HL-60 (cell line): ENCODE measurements at places on chromosomes 2 and 18.

- DNase-seq, result no peak
Observed at GRCh38 chr2:150482111-150482510, 5.4 kb downstream of the RND3 start.

DNA sequence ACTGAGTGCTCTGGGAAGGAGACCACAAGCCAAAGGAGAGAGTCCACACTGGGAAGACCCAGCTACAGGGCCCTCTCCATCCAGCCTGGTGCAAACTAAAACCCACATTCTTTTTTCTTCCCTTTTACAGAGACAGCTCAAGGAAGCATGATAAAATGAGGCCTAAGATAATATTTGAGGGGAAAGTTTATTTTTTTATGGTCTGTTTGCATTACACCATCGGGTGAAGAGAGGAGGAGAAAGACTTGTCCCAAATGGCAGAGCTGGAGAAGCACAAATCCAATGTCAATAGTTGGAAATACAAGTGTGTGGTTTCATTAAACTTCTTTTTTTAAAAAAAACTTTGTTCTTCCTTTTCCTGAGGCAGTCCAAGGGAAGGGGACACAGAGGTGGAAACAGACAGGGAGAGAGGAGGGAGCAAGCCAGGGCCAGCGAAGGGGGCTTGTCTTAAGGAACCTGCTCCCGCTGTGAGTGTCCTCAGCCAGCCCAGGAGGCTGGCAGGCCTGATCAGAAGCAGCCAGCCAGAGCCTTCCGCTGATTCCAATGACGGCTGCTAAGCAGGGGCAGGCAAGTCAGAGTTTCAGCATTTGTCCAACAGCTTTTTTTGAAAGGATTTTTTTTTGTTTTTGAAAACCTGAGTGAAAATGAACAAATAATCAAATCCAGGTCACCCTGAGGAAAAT is 203.8 kb upstream of the SIX2 start:
- no peak for DNase-seq

DNA sequence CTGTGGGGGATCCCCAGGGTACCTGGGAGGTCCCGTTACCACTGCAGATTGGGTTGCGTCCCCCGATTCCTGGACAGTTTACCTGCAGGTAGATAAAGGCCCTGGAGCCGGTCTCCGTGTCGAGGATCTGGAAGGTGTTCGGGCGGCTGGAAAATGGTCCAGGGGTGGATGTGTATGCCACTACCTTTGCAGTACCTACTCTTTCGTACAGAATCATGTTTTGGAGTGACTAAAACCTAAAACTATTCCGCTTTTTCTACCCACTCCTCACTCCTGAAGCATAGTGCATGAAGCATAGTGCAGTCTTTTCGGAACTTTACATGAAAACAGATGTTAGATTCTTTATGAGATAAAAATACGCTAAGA is 418 bp downstream of the WDR75 start:
- DNase-seq, result no peak

GRCh38 chr18:7728297-7728696 is 161.2 kb downstream of the PTPRM start:
- no peak for DNase-seq

DNA sequence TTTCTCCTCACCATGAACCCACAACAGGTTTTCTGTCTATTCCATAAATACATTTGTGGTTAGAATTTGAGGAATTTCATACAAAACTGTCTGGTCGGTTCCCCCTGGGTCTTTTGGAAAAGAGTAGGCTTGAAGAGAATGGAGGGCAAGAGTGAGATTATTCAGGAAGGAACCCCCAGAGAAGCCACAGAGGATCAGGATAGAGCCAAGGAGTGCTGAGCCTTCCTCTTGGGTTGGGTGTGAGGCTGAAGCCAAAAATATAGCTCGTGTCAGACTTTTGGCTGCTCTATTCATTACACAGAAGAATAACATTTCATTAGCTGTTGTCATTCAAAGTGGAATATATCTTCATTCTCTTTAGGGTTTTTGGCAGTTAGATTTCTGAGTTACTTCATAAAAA is 45.9 kb upstream of the YES1 start:
- no peak for DNase-seq

- peak; percentile 36 for DNase-seq
Observed at GRCh38 chr2:26462511-26463243, 15.2 kb downstream of the OTOF start.

DNA sequence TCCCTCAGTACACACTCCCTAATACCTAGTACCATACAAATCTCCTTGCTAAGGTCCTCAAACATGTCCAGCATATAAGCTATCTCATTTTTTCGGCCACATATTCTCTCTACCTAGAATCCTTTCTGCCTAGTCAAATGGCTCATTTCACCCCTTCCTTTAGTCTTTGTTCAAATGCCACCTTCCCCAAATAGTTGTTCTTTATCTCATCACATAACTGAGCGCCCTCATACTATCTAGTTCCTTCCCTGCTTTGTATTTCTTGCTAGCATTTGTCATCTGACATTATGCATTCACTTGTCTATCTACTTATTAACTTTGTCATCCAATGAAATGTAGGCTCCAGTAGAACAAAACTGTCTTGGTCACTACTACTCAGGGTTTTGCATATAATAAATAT is 35.5 kb downstream of the RPRD1A start:
- no peak for DNase-seq

GRCh38 chr2:109405873-109406272 is 207.9 kb downstream of the SEPTIN10 start:
- no peak for DNase-seq

DNA sequence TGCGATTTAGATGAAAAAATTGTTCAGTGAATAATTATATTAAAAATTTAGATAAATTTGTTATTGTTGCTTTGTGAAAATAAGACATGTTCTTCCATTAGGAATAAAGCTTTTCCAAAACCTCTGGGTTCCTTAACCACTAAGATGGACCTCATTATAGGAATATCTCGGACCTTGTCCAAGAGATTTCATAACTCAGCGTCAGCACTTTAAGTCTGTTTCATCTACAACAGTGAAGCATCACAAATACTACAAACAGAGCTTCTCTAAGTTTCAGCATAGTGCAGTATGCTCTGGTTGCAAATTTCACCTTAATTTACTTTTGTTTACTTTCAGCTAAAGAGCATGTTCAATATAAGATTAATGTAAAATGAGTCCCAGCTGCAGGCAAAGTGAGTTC is 150.3 kb downstream of the UBE2E3 start:
- no peak for DNase-seq

DNA sequence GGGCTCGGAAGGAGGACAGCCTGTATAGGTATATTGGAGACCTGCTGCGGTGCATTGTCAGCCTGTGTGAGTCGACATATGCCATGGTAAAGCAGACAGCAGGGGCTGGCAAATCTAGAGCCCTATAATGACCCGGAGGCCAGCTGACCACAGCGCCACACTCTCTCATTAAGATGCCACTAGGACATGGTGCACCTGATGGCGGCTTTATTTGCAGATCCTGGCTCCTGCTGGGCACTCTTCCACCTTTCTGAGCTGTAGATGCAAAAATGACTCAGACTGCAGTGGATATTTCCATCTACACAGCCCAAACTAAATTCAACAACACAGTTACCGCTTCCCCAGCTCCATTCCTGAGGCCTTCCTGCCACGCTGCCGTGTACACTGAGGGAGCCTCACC is 389.9 kb downstream of the TNS1 start:
- DNase-seq, result no peak

- no peak for DNase-seq
Observed at GRCh38 chr2:238003234-238004031, 36.6 kb downstream of the UBE2F start.

DNA sequence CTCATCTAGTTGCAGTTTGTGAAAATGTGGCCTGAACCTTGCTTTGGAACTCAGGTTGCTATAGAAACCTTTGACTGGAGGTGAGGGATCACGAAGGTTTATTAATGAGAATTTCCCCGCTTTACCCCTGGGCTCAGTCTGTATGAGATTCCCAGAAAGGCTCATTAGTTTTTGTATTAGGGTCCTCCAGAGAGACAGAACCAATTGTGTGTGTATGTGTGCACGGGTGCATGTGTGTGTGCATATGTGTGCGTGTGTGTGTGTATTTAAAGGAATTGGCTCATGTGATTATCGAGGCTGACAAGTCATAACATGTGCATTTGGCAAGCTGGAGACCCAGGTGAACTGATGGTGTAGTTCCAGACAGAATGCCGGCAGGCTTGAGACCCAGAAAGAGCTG is 113.8 kb upstream of the DLX2 start:
- no peak for DNase-seq

GRCh38 chr18:74116633-74117554 is 30.7 kb downstream of the FBXO15 start:
- DNase-seq, result no peak

DNA sequence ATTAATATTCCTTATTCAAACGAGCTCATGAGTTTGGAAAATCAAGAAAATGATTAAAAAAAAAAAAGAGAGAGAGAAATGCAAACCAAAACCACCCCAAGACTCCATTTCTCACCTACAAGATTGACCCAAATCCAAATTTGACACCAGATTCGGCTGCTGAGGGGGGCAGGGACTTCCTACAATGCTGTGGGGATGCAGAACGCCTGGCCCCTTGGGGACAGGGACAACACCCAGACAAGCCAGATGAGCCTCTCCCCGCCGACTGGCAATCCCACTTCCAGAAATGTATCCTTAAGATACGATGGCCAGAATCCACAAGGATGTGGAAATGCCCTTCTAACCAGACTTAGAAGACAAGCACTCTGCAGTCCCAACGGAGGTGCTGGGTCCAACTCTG is 20.7 kb downstream of the BOK start:
- no peak for DNase-seq

DNA sequence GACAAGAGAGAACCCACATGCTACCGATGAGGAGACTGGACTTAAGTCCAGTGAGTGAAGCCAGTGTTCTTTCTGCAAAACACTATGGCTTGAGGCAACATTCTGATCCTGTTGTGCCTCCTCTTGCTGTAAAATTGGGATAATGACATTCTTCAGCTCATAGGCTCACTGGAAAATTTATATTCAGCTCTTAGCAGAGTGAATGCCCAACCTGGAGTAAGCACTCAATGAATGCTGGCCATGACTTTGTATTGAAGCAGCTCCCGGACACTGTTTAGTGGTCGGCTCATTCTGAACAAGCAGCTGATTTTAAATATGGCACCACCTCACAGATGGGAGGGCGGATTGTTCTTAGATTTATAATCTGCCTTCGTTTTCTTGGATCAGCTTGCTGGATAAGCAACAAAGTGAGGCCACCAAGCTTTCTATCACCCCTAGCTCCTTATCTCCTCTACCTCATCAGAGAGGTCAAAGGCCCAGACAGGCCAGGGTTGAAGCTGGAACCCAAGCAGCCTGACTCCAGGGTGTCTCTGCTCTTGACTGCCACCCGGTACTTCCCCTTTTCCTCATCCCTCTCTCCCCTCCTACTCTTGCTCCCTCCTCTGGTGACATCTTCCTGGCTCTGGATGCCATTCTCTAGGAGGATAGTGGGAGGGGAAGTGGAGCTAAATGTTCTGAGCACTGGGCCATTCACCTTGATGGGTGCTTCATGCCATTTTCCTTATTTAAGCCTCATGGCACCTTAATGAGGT is 11.5 kb downstream of the SLC9A4 start:
- peak; percentile 14 for DNase-seq

GRCh38 chr2:72081451-72081850 is 66.2 kb downstream of the CYP26B1 start:
- no peak for DNase-seq

GRCh38 chr2:1618974-1619373 is 125.3 kb downstream of the PXDN start:
- DNase-seq, result no peak

DNA sequence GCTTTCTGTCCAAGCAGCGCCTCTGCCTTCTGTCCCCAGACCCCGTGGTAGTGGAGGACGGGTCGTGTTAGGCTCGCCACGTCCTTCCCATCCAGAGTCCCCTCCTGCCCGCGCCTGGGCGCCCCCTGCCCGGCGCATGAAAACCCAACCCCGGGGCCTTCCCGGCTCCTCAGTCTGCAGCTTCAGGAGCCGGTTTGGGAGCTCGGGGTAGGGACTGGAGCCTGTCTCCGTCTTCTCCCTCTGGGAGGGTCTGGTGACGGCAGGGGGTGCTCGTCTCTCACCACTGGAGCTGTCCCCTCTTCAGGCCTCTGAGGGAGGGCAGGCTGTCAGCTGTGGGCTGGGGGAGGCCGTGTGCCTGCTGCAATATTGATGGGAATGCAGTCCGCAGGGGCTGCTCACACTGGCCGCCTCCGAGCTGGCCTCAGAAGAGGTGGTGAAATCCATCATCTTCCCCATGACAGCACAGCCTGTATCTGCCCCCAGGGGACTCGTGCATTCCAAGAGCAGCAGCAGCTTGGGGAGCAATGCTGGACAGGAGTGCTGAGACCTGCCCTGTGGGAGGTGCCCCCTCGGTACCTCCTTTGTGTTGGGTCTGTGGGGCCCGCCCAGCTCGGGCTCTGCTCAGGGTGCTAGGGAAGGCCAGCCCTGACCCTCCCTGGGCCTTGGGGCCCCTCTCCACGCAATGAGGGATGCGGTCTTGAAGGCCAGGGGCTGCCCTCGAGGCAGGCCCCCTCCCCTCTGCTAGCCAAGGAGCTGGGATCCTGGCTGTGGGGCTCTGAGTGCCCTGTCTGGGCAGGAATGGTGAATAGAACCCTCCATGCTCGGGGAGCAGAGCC is 17.8 kb upstream of the KLHL30 start:
- no peak for DNase-seq
